ENCODE measurements at places on chromosomes 13 and 19.

- DNase-seq = no peak
Observed at GRCh38 chr13:90414691-90415596, 932.5 kb upstream of the MIR17HG start.

- no peak for DNase-seq
Observed at GRCh38 chr13:73065665-73066340, 7.0 kb downstream of the KLF5 start.

DNA sequence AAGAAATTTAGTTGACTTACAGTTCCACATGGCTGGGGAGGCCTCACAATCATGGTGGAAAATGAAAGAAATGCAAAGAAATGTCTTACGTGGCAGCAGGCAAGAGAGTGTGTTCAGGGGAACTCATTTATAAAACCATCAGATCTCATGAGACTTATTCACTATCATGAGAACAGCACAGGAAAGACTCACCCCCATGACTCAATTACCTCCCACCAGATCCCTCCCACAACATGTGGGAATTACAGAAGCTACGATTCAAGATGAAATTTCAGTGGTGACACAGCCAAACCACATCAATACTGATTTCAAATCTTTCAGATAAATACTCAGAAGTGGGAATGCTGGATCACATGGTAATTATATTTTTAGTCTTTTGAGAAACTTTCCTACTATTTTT, 1357.9 kb downstream of the SLITRK5 start:
- no peak for DNase-seq

GRCh38 chr19:39064405-39064804, 19.8 kb upstream of the ACP7 start:
- no peak for DNase-seq

- no peak for DNase-seq
Observed at GRCh38 chr13:34900288-34900739, 41.8 kb upstream of the NBEA start.

All from activated naive CD4-positive, alpha-beta T cell treated with anti-CD3 and anti-CD28 coated beads, Interleukin-2, amount 10 ng/mL, durations not matched to agents 7 days and 5 days (primary cell).